ENCODE measurements at places on chromosomes 5 and 9.

DNA sequence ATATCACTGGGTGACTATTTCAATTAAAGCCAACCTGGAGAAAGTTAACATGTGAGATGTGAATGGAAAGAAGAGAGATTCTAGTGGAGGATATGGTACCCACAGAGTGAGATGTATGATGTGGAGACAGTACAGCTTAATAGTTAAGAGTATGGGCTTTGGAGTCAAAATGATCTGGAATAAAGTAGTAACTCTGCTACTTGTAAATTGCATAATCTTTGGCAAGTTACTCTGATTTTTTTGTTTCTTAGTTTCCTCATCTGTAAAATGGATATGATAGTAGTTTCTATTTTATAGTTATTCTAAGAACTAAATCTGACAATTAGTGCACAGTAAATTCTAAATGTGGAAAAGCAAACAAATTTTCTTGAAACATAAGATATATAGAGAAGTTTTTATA lies 79.2 kb downstream of the ISOC1 start:
- DNase-seq, result no peak

DNA sequence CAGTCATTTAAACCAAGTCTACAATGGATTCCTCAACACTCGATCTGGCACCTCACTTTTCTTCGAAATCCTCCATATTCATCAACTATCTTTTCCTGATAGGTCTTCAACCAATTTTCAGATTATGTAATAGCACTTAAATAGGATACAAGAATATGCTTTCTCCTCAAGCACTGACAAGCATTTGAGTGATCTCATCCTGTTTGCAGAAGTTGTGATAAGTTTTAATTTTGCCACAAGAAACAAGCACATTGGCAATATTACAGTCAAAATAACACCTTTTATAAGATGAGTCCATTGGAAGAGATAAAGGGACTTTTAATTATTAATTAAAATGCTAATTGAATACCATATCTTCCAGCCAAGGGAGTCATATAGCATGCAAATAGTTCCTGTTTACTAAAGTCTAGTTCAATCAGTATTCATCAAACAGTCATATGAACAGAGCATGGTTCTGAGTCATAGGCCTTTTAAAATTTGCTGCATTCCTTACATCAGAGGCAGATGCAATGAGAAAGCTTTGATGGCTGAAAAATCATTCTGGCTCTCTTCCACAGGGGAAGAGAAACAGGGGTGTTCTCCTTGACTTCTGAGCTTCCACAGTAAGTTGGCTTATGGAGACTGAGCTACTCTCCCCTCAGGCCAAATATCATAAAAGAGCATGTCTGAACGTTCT lies 32.7 kb upstream of the ZCCHC9 start:
- DNase-seq, result peak; percentile 89

DNA sequence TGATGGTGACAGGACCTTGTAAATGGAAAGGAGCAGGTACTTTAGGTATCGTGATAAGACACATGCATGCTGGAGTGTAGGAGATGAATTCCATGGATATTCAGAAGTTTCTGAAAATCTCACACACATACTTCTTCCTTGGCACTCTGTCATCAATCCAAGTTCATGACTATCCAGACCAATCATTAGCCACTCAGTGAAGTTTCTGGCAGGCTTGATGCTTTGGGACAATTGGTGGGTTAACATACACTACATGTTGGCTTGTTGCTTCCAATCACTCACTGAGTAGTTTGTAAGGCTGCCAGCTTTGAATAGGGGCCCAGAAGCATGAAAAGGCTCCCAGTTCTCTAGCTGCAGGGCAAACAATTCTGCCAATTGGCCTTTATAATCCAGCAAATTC lies 147.6 kb downstream of the CEMIP2 start:
- DNase-seq, result no peak

DNA sequence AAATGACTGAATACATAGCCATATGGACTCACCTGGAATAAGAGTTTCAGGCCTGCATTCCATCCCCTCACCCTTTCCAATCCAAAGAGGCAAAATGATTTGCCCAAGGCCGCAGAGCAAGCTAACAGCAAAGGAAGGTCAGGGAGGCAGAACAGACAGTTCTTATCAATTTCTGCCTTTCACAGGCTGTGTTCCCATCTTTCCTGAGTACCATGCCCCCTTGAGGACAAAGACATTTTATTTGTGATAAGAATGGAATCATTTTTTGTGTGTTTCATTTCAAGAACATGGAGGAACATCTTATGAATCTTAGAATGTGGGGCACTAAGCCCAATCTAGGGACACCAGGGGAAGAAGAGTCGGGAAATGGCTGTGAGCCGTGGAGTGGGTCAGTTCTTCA lies 13.9 kb downstream of the LHFPL2 start:
- no peak for DNase-seq
